HT-29 (cell line): ENCODE measurements at places on chromosomes 3 and 15.

DNA sequence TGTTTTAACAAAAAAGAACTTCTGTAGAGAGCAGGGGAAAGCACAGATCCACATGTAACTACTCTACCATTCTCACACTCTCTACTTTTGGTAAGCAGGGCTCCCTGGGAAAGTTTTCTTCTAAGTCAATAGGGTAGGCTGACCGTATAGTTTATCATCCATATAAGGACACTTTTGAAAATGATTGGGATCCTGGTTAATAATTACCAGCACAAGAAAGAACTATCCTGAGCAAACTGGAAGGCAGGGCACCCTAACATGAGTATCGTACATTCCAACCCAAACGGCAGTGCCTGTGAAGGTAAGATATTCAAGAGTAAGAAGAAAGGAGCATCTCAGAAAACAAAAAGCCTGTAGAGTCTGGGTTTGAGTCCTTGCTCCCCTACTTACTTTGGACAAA, 22.1 kb downstream of the SUSD5 start:
- DNase-seq = no peak

GRCh38 chr3:195768831-195769303, 42.9 kb downstream of the MUC4 start:
- no peak for DNase-seq

- DNase-seq = no peak
Observed at GRCh38 chr3:30713885-30714503, 107.6 kb downstream of the TGFBR2 start.

- no peak for DNase-seq
Observed at GRCh38 chr15:98785807-98786621, 137.7 kb downstream of the IGF1R start.

DNA sequence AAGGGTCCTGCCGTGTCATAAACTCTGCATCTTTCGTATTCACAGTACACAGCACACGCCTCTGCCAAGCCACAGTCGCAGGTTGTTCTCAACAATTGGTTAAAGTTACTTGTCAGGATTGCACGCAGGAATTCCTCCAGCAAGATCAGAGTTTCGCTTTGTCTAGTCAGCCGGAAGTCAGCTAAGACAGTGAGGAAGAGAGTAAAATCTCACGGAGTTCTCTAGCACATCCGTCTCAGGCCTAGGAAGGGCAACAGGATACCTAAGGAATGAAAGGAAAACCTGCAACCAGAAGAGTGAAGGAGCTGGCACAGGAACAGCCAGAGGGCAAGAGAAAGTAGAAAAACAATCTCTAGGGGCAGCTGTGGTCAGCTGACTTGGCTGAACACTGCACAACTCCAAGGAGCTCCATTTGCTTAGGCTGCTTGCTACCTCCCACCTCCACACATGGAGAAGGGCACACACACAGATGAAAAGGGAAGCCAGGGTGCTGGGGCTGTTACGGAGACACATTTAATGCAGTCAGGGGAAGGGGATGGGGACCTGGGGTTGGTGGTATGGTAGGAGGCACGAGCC, 23.7 kb downstream of the RORA start:
- no peak for DNase-seq

DNA sequence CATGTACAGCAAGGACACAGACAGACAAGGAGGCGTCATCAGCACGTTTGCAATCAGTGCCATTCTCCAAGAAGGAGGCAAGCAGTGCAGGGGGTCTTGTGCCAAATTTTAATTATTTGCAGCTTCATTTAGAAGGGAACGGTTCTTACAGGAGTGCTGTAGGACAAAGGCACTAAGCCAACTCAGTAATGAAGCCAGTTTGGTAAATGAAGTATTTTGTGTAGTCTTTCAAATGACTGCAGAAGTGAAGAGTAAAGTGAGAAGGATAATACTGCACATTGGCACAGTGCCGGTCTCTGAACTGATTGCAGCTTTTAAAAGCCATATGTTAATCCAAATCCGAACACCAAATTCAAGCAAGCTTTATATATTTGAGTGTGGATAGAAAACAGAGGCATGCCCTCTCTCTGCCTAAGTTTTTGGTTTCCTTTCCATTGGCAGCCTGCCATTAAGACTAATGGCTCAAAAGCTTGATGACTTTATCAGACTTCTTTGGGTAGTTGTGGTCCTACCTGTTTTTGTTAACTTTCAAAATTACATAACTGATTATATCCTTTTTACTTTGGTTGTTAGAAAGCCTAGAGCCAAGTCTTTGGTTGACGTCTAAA, 101.3 kb downstream of the SENP2 start:
- no peak for DNase-seq

DNA sequence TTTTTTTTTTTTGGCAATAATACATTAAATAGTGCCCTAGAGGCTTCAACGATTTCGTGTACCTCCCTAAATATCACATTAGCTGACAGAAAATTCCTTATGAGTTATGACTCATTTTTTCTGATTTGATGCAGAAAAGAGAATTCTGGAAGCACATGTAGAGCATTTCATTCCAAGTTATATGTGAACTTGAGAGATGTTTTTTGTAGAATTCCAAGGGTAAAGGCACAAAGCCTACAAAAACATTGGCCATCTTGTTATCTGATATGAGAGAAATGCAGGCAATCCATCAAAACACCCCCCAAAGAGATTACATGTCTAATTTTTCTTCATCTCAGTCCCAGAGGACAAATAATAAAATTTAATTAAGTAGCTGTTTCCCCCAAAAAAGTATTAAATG, 6.7 kb upstream of the PFN2 start:
- DNase-seq = no peak

DNA sequence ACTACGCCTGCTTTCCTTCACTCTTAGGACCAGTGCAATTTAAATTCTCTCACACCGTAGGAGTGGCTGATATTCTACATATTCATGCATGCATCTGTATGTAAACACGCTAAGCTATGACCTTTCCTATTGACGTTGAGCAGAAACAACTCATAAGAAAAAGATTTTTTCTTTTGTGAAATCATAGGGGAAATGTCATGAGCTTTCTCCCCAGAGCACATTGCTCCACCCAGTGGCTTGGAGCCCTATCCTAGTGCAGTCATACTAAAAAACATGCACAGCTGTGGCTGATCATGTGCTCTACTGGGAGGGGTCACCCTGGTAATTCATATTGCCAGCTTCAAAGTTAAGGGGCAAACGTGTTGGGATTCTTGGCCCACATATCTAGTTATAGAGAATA, 1.8 kb upstream of the MESD start:
- DNase-seq = no peak

GRCh38 chr3:48394391-48394790, 22.4 kb downstream of the FBXW12 start:
- DNase-seq = no peak

DNA sequence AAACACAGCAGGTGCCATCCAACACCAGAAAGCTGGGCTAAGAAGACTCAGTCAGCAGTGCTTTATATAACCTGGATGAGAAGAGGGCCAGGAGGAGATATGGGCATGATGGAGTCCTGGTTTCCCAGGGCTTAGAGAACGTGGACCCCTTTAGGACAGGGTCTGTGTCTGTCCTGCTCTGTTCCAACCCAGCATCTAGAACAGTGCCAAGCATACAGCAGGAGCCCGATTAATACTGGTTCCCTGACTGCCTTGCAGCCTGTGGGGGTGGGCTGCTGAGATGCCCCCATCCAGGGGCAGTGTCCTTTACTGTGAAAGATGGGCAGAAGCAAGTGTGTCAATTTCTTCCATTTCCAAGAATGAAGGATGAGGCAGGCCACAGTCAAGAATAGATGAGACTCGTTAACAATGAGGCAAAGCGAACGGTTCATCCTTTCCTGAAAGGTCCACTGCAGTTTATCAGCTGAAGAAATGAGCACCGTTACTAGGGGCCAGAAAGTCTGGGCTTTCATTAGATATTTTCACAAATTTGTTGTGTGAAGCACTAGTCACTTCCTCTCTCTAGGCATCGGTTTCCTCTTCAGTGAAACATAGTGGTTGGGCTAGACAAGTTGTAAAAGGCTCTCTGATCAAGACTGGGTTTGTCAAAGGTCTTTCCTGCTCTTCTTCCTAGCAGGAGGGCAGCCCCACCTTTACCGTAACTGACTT, 72.0 kb upstream of the HERC1 start:
- DNase-seq = no peak

- DNase-seq = no peak
Observed at GRCh38 chr3:183586477-183586876, 31.0 kb upstream of the KLHL6 start.

GRCh38 chr3:137687181-137687879, 76.8 kb upstream of the SOX14 start:
- DNase-seq = no peak

GRCh38 chr15:51097553-51098330, 3.0 kb upstream of the TNFAIP8L3 start:
- no peak for DNase-seq

- DNase-seq = no peak
Observed at GRCh38 chr15:85625856-85626255, 168.9 kb downstream of the KLHL25 start.

DNA sequence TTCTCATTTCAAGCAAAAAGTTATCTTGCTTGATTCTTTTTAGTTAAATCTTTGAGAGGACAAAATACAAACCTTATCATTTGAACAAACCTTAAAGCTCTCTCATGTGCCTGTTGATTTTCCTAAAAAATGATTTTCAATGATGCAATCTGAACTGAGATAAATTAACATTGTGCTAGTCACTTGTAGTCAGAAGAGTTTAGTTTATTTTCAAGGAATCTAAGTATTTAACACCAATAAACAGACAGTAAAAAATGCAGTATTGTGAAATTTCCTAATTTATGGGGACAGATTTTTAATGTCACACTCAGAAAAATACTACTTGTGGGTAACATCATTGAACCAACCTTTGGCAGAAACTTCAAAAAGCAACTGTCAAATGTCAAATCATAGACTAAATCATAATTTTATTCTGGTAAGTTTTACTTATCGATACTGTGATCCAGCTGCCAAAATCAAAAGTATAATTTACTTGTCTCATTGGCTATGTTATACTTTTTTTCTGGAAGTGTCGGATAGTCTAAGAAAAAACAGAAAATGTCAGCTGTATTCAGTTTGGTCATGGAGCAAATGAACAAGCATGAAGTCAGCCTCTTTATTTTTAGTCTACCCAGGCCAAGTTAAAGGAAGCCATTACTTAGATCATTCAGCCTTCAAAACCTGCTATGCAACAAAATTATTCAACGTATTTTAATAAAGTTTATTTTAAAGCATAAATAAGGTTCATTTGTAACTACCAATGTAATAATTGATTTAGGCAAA, 52.4 kb upstream of the FNDC3B start:
- DNase-seq = no peak

DNA sequence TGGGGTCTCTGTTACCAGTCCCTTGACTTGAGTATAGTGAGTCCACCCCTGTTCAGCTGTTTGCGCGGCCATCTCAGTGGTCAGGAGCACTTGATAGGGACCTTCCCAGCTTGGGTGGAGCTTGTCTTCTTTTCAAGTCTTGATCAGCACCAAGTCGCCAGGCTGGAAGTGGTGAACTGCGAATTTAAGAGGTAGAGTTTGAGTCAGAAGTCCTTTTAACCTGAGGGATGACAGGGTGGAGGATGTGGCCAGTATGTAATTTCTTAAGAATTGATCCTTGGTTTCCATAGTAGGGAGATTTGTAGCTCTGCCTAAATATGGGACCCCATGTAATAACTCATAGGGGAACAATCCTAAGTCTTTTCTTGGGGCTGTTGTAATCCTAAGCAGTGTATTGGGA, 86.3 kb upstream of the XCR1 start:
- DNase-seq = no peak

DNA sequence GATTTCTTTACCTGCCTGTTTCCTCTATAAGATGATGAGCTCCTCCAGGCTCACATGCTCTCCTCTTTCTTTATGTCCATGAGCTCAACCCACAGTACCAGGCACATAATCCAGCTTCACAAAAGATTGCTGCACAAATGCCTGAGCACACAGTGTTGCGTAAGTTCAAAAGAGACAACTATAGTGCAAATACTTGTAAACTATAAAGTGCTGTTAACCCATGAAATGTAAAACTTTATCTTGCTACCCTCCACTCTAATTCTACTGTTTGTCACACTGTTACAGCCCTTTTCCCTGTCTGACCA, 101.0 kb upstream of the LPP start:
- DNase-seq = no peak

DNA sequence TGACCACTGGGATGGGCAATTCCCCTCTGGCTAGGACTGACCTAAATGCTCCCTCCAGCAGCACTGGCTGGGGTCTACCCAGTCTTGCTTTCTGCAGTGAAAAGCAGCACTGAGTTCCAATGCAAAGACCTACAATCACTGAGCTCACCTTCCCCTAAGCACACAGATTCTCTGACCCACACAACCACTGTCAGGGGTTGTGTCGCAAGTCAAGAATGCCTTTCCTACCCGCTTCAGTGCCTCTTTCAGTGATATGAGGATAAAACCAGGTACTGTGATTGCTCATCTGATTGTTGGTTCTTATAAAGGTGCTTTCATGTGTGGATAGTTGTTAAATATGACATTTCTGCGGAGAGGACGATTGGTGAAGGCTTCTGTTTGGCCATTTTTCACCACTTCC, 345.6 kb downstream of the GAP43 start:
- no peak for DNase-seq

DNA sequence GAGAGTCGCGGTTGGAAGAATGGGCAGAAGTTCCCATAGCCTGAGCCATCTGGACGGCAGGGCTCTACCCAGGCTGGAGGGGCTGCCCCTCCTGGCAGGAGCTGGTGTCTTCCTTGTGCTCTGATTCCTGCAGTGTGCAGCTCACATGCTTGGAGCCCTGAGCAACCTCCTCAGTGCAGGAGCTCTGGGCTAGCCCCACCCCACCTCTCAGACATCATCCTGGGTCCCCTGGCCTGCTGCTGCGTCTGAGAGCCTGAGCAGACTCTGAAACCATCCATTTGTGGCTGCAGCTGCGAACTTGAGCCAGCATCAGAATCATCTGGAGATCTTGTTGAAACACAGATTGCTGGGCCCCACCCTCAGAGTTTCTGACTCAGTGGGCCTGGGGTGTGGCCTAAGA, 42.8 kb downstream of the POMGNT2 start:
- DNase-seq = no peak

DNA sequence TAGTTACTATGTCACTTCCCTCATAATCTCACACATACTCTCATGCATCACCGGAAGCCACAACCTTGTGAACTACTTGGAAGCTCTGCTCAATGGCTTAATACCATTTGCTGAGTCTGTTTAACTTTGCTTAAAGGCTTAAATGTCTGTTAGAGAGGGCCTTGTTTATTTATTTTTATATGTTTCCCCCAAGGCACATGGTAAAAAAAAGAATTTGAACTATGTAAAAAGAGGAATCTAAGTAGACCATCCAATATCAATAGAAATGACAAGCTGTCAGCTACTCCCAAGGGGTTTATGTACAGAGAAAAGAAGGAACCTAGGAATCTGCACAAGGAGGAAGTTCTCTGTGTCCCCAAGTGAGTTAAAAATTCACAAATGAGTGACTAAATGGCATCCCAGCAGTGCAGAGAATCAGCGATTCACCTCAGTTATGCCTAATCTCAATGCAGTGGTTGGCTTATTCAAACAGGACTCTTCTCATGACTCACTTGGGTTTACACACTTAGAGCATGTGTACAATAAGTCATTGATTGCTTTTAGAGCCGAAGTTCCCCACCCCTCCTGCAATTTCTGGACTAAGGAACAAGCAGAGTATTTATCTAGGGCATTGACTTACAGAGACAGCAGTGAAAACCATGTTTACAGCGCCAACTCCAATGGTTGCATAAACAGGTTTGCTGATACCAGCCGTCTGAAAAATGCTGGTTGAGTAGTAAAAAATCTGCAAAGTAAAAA, 24.4 kb downstream of the SLC2A2 start:
- DNase-seq = peak; percentile 97
